ENCODE measurements at places on chromosomes 2 and 18.

DNA sequence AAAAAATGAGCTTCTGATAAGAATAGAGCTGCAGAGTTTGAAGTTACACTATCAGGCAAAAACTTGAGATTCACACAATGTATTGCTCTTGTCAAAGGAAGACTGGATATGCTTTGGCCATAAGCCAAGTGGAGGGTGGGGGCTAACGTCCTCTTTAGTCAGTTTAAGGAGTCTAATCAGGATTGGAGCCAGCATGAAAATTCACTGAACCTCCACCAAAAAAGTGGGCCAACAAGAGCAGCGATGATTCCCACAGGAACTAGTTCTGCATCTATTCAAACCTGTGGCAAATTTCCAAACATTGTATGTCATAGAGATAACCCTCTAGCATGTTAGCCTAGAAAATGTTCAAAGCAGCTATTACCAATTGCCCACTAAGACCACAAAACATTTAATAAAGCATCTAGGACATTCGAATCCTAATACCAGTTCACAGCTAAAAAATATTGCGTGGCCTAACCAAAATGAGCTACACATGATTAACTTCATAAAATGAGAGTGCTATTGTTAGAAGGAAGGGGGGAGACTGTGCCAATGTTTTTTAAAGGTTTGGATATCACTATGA is 43.5 kb upstream of the TMEM247 start:
- no peak for DNase-seq

GRCh38 chr2:127985735-127986134 is 42.1 kb downstream of the SAP130 start:
- DNase-seq: no peak

DNA sequence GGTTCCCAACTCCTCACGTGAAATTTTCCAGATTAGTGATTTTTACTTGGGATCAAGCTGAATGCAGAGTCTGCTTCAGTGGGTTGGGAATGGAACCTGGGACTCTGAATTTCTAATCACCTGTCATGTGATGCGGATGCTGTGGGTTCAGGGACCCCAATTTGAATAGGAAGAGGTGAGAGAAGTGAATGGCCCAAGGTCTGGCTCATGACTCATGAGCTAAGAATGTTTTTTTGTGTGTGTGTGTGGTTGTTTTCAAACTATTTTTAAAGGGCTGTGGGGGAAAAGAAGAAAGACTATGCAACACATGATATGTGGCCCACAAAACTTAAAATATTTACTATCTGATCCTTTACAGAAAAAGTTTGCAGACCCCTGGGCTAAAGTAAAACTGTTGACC is 108.5 kb upstream of the CYRIA start:
- DNase-seq: no peak

DNA sequence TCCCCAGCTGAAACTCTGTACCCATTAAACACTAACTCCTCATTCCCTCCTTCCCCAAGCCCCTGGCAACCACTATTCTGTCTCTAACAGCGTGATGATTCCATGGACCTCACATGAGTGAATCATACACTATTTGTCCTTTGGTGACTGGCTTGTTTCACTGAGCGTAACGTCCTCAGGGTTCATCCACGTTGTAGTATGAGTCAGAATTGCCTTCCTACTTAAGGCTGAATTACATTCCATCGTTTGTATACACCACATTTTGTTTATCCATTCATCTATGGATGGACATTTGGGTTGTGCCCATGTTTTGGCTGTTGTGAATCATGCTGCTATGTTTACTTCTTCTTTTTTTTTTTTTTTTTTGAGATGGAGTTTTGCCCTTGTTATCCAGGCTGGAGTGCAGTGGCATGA is 19.6 kb upstream of the CABLES1 start:
- DNase-seq: no peak

GRCh38 chr2:189803431-189803830 is 19.2 kb downstream of the PMS1 start:
- no peak for DNase-seq

GRCh38 chr18:26555804-26556553 is 7.6 kb upstream of the KCTD1 start:
- no peak for DNase-seq

DNA sequence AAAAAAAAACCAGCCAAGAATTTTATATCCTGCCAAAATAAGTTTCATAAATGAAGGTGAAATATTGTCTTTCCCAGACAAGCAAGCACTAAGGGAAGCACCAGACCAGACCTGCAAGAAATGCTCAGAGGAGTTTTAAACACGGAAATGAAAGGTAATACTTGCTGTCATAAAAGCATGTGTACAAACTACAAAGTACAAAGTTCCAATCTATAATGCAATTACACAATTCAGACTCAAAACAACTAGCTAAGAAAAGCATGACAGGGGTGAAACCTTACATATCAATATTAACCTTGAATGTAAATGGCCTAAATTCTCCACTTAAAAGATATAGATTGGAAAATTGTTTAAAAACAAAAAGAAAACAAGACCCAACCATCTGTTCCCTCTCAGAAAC is 45.0 kb upstream of the ASXL3 start:
- DNase-seq: no peak

- no peak for DNase-seq
Measured at GRCh38 chr2:72992734-72993102, 75.4 kb downstream of the EMX1 start.

GRCh38 chr2:197057959-197058358 is 131.5 kb upstream of the PGAP1 start:
- no peak for DNase-seq

GRCh38 chr2:239236043-239236807 is 164.6 kb downstream of the HDAC4 start:
- DNase-seq: no peak

DNA sequence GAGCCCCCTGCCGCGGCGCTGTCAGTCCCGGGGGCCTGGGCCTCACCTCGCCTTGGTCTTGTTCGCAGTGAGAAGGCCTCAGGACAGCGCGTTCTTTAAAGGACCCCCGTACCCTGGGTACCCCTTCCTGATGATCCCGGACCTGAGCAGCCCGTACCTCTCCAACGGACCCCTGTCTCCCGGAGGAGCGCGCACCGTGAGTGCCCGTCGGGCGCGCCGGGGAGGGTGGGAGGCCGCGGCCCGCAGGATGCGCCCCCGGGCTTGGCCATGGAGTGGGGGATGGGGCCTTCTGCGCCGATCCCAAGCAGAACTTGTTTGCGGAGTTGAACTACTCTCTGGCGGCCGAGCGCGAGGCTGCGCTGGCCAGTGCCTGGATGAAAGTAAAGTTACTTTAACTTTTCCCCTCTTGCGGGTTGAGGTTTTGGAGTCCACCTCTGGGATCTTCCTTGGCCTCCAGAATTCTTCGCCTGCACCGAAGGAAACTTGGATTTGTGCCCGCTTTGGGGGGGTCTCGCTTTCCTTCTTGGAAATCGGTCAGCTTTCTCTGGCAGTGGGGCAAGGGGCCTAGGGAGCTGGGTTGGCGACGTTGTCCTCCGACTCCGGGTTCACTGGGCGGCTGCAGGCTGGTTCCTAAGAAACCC is 1.2 kb downstream of the TCF7L1 start:
- no peak for DNase-seq

- peak; percentile 84 for DNase-seq
Measured at GRCh38 chr2:170973492-170974303, 44.6 kb downstream of the GORASP2 start.

GRCh38 chr2:236916181-236916580 is 169.5 kb upstream of the COPS8 start:
- no peak for DNase-seq

GRCh38 chr18:60182223-60182622 is 190.4 kb downstream of the MC4R start:
- DNase-seq: no peak

- DNase-seq: no peak
Measured at GRCh38 chr2:115161771-115162493, 719.5 kb downstream of the DPP10 start.

- no peak for DNase-seq
Measured at GRCh38 chr2:128215897-128216642, 102.6 kb downstream of the HS6ST1 start.

DNA sequence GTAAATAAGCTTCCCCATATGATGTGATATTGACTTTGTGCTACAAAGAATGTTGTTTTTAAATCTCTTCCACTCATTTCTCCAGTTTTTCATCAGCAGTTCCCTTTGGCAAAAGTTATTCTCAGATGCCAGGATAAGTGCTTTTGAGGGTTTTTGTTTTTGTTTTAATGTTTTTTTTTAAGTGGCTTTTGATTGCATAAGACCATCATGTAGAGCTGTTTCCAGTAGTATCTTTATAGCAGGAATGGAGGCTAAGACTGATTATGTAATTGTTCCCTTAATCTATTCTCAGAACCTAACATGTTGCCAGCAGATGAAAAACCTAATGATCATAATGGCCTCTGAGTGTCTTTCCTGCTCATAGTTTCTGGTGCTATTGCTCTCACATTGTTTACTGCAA is 77.9 kb downstream of the CABLES1 start:
- DNase-seq: no peak

DNA sequence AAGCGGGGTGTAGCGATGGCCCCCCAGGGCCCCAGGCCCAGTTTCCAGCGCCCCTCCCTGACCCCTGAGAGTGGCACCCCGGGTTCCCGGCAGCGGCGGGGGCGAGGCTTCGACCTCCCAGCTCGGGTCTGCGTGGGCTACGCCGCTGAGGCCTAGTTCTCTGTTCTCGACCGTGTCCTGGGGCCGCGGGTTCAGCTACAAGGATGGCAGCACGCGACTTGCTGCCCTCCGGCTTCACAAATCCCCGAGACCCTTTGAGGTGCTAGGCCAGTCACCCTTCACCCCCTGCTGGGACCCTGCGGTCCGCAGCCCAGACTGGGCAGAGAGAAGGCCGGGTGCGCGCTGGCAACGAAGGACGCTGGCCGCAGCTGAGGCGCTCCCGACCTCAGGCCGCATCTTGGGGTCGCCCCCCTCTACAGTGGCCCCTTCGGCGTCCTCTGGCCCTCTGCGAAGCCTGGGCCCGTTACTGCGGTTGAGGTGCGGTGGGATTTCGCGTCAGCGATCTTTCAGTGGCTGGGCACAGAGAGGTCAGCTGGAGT is 1.2 kb downstream of the OTX1 start:
- no peak for DNase-seq

DNA sequence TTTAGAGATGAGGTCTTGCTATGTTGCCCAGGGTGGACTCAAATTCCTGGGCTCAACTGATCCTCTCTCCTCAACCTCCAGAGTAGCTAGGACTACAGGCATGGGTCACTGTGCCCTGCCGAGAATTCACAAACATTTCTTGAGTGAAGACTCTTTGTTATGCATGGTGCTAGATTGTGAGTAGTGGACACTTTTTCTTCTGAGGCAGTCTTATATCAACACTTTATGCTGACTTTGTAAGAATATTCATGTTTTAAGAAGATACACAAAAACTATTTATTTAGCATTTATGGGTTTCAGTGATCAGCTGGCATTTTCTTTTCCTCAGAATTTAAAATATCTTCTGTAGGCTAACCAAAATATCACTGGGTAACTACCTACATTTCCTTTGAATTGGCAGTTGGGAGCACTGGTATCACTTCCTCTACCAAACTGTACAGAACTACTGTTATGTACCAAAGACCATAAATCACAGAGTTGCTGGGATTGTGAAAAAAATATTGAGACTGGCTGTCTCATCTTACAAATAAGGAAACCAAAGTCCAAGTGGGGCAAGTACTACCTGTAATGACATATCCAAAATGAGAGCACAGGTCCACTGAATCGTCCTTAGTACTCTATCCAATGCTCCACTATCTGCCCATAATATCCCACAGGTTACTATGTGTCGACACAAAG is 34.0 kb downstream of the DOCK10 start:
- peak; percentile 15 for DNase-seq

- DNase-seq: no peak
Measured at GRCh38 chr18:60895181-60895580, 438.0 kb upstream of the CDH20 start.

DNA sequence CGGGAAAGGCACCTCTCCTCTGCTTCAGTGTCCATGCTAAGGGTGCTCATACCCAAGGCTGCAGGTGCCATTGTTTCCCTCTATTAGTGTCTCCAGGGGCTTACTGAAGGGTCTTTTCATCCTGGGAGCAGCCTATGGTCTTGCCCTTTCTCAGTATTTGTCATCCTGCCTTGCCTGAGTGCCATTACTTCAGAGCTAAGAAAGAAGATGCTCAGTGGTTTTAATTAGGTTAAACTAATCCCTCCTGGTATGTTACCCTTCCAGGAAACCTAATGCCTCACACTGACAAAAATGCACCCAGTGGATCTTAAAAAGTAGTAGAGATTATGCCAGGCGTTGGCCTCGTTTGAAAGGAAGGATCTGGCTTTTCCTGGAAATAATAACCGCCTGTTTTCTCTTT is 151.4 kb downstream of the LRRTM1 start:
- no peak for DNase-seq

DNA sequence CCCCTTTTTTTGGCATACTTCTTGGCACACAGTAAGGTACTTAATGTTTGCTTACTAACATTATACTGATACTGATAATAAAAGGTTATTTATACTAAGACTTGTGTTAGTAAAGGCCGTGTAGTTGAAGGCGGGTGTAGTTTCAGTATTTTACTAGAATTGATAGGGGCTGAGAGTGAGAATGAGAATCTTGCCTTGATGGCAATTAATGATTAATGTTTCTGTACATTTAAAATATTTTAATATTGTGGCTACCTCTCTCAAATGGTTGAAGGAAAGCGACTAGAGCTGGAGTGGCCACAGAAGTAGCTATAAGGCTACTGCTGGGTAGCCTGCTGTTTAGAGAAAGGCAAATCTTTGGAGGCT is 29.3 kb downstream of the PELI1 start:
- no peak for DNase-seq

DNA sequence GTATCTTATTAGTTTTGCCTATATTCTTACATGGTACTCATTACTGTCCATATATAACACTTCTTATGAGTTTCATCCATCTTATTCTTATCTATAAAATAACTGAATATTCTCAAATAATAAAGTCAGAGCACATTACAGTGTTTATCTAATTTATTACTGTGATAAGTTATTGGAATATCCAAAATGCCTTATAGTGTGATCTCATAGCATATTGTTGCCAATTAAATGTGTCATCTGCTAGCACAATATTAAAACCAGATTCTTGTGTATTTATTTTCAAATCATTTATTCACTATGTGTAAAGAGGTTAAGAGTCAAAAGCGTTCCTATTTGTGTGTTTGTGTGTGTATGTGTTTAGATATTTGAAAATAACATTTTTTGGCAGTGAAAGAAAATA is 151.9 kb downstream of the WDR7 start:
- DNase-seq: no peak

DNA sequence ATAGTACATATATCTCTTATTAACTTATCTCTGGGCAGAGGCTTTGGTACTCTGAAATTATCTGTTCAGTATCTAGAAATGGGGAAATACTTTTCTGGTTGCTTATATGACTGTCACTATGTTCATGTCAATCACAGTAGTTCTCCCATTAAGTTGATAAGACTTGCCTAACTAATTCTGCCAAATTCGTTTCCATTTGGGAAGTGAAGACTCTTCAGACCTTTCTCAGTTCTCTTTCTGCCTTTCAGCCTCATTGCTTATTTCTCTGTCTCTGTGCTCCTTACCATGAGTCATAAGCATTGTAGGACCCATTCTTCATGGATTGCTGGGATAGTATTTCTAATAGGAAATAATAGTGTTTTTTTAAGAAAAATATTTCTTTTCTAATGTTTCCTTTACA is 113.5 kb downstream of the PHLPP1 start:
- no peak for DNase-seq

- DNase-seq: no peak
Measured at GRCh38 chr2:8925411-8925810, 78.1 kb downstream of the MBOAT2 start.

- DNase-seq: no peak
Measured at GRCh38 chr18:66110607-66111006, 359.8 kb downstream of the CDH7 start.

Measured in stimulated activated naive B cell treated with anti-CD40 and anti-IgM and Interleukin-4, amounts not matched to agents 10 μg/mL and 1 μg/mL and 100 μg/mL, for 72 hours (primary cell).